ENCODE measurements at places on chromosomes 7 and 10. TPM values are rescaled to one million over a fixed set of nuclear protein-coding genes. Genes with fewer than 3 reads are reported as not detected.

The COX19 gene
- total RNA-seq: 7.9 TPM

The CHRM2 gene
- not detected for total RNA-seq

The TAS2R4 gene
- total RNA-seq: 0.61 TPM

The ADRB1 gene
- 0.76 TPM for total RNA-seq

The RARRES2 gene
- total RNA-seq: not detected

The MARVELD1 gene
- 34.8 TPM for total RNA-seq

The SLC25A28 gene
- 9.9 TPM for total RNA-seq

The ZNF736 gene
- total RNA-seq: 3.2 TPM

The JAZF1 gene
- total RNA-seq: 1.9 TPM

The CNPY4 gene
- 11.2 TPM for total RNA-seq

The TMEM130 gene
- total RNA-seq: not detected

The DNAJB9 gene
- total RNA-seq: 19.0 TPM

The TUBB8 gene
- not detected for total RNA-seq

The NUDT13 gene
- total RNA-seq: 2.5 TPM

The NAT16 gene
- total RNA-seq: not detected

The PLEKHS1 gene
- total RNA-seq: not detected

The PRLHR gene
- not detected for total RNA-seq

The AKR1D1 gene
- not detected for total RNA-seq
